Small intestine (tissue), 16 donors: ENCODE measurements at places on chromosomes 16 and 17.

- H3K27me3 ChIP-seq = no peaks in the 10 kb centered on the region
- no peak overlapping the region for H3K4me3 ChIP-seq
- no peak overlapping the region for H3K27ac ChIP-seq
These were observed 164.7 kb downstream of the CNTNAP4 start for GRCh38 chr16:76441876-76442275.

- H3K4me3 ChIP-seq = no peak overlapping the region
- H3K27me3 ChIP-seq = no peaks in the 10 kb centered on the region
- no peak overlapping the region for H3K27ac ChIP-seq
These were observed 137.8 kb downstream of the ENGASE start for GRCh38 chr17:79212149-79213087.

DNA sequence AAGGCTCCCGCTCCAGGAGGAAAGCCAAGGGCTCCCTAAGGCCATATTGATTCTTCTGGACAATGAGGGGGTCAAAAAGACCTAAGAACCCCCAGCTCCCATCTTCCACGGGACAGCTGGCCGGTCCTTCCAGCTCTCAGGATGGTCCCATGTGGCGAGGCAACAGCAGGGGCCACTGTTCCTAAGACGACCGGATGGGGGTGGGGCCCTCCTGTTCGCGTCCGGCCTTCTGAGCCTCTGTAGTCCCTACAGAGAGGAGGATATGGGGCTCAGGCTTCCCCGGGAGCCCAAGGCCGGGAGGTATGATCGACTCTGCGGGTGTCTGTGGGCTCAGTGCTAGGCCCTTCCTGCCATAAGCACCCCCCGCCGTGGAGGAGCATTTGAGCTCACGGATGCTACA, 6.0 kb upstream of the DCXR start:
- no peak overlapping the region for H3K4me3 ChIP-seq
- no peaks in the 10 kb centered on the region for H3K4me1 ChIP-seq
- DNase-seq = no peak

DNA sequence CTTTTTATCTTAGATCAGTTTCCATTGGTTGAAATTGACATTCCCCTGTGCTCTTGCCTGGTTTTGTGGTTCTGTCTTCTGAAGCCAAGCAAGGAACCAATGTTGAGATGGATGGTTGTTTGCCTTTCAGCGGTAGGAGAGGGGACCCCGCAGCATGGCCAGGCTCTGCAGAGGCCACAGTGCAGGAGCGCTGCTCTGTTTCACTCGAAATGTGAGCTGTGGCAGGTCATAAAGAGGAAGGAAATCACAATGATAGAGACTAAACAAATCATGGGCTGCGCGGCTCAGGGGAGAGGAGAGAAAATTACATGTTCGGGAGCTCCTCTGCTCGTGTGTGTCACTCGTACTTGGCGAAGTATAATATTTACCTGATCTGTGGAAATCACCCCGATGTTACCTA, 148.2 kb downstream of the SNX29 start:
- no peak overlapping the region for H3K4me3 ChIP-seq
- no peaks in the 10 kb centered on the region for H3K4me1 ChIP-seq
- no peak overlapping the region for H3K27ac ChIP-seq
- H3K27me3 ChIP-seq = no peaks in the 10 kb centered on the region
- DNase-seq = no peak

DNA sequence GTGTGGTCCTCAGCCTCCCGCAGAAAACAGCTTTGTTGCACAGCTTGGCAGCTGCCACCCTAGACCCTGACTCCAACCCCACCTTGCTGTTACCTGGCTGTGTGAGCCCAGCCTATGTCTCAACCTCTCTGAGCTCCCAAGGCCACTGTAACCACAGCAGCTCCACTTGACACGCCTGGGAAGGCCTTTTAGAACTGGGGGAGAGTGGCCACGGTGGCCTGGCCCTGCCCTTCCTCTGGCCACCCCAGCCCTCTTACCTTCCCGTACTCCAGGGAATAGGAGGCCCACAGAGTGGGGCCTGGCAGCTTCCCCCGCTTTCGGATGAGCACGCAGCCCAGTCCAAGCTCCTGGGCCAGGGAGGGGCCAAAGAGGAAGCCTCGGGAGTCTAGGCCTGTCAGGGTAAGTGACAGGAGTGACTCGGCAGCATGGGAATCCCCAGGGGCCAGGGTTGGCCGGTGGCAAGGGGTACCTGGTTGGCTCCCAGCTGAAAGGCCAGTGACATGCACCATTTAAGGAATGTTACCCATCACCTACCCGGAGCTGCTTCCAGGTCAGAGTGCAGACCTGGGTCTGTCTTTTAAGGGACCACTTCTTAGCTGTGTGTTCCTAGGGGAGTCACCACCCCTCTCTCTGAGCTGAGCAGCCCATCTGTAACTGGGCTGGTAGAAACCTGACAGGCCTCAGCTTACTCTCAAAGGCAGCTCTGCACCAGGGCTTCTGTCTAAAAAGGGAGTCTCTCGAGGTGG, 1.4 kb downstream of the APRT start:
- H3K4me3 ChIP-seq = peak overlapping the region; percentile 72
- H3K27ac ChIP-seq = peak overlapping the region; percentile 76
- DNase-seq = no peak

DNA sequence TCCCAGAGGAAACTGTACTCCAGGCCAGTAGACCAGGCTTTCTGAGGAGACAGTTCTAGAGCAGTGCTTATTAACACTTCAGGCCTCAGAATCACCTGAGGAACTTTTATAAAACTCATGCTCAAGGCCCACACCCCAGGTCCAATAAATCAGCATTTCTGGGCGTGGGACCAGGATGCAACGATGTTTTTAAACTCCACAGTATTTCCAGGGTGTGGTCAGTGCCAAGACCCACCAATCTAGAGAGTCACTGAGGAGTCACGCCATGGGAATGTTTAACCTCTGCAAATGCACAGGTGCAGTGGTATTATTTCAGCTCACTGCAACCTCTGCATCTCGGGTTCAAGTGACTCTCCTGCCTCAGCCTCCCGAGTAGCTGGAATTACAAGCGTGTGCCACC, 3.9 kb upstream of the TRPV1 start:
- H3K4me3 ChIP-seq = no peak overlapping the region
- H3K27me3 ChIP-seq = no peaks in the 10 kb centered on the region
- DNase-seq = no peak
- H3K4me1 ChIP-seq = no peaks in the 10 kb centered on the region

DNA sequence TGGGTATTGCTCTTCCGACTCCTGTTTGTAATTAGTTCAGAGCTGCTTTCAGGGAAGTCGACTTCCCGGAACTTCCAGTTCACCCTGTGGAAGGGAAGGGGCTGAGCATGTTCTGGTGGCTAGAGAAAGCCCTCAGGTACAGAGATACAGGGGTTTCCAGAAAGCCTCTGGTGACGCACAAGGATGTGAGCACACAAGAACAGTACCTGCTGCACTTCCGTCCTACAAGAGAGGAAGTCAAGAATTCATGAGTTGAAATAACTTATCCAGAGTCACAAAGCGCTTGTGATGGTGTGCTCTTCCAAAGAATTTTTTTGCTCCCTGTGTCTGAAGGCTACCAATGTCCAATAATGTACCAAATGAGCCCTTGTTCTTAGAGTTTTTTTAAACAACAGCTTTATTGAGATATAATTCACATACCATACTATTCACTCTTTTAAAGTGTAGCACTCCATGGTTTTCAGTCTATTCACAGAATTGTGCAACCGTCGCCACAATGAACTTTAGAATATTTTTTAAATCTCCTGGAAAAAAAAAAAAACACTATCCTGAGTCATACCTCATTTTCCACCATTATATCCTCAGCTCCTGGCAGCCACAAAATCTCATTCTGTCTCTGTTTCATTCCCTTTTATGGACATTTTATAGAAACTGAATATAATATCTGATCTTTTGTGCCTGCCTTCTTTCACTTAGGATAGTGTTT, 327.6 kb downstream of the CDH13 start:
- no peak for DNase-seq
- H3K4me1 ChIP-seq = no peaks in the 10 kb centered on the region
- no peaks in the 10 kb centered on the region for H3K36me3 ChIP-seq
- H3K27me3 ChIP-seq = no peaks in the 10 kb centered on the region
- no peak overlapping the region for H3K4me3 ChIP-seq

DNA sequence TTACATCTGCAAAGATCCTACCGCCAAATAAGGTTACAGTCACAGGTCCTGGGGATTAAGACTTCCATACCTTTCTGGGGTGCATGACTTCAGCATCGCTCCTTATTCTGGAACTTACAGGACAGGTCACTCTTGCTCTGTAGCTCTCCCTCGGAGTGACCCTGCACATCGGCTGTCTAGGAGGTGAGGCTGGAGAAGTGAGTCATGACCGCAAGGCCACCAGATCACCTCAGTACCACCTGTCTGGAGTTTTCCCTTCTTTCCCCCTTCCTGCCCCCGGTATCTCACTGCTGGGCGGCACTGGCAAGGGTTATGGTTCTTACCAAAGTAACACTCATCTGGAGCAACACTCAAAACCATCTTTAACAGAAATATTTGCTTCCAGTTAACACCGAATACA, 374.8 kb downstream of the SLC39A11 start:
- H3K27ac ChIP-seq = no peak overlapping the region
- no peak for DNase-seq
- no peaks in the 10 kb centered on the region for H3K27me3 ChIP-seq
- no peak overlapping the region for H3K4me3 ChIP-seq
- H3K36me3 ChIP-seq = peaks cover 4% of the 10 kb centered on the region

- H3K27me3 ChIP-seq = no peaks in the 10 kb centered on the region
- no peak for DNase-seq
- no peak overlapping the region for H3K4me3 ChIP-seq
These were observed 28.0 kb downstream of the NQO1 start for GRCh38 chr16:69698404-69698803.

DNA sequence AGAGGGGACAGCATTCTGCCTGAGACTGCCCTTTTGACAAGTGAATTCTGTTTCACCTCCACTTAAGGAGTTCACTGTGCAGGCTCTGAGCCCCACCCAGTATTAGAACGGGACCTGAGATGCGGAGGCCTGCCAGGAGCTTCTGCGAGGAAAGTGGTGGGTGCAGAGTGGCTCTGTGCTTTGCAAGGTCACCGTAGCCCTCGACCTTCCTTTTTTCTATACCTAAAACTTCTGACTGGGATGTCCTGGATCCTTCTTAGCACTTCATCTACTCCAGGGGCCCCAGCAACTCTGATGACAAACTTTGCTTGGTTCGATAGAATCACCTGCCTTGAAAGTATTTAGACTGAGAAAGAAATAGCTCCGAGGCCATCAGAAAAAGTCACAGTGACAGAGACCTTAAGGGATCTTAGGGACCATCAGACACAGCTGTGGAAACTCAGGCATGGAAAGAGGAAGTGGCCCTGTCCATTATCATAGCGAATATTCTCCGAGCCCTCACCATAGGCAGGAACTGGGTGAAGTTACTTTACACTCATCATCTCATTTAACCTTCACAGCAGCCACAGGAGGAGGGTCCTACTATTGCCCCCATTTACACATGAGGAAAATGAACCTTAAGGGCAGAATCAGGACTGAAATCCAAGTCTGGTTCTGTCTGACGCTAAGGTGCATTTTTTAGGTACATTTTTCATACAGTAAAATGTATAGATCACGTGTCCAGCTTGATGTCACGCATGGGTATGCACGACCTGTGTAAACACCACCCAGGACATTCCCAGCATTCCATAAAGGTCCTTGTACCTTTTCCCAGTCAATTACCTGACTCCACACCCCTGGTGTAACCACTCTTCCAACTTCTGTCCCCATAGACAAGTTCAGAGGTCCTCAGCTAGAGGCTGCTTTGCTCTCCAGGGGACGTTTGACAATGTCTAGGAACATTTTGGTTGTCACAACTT, 676 bp upstream of the KRT13 start:
- no peak overlapping the region for H3K4me3 ChIP-seq
- H3K27me3 ChIP-seq = no peaks in the 10 kb centered on the region
- H3K27ac ChIP-seq = no peak overlapping the region
- H3K4me1 ChIP-seq = no peaks in the 10 kb centered on the region
- no peaks in the 10 kb centered on the region for H3K36me3 ChIP-seq
- DNase-seq = no peak

GRCh38 chr16:89422527-89422904, 67.8 kb downstream of the ANKRD11 start:
- H3K4me1 ChIP-seq = peaks cover 18% of the 10 kb centered on the region
- no peak overlapping the region for H3K4me3 ChIP-seq
- no peaks in the 10 kb centered on the region for H3K27me3 ChIP-seq
- no peak for DNase-seq
- H3K36me3 ChIP-seq = no peaks in the 10 kb centered on the region

DNA sequence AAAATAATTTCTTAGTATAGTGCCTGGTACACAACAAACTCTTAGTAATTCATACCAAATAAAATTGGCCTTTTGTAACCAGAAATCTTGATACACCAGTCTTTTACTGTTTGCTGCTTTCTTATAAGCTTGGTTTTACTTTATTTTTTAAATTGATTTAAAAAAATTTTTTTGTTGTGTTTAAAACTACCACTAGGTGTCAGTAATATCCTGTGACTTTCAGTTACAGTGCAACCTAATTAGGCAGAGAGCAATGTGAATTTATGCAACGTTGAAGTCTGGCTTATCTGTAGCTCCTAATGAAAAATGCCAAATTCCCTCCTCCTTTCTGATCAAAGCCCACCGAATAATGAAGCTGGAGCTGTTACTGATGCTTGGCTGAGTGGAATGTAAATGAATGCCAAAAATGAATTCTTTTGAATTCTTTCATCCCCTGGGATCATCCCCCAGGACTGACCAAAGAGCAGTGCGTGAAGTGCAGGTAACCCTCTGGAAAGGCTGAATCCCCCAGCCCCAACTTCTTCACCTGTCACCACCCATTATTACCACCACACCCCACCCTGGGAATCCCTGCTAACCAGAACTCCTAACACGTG, 3.8 kb downstream of the ERCC4 start:
- H3K36me3 ChIP-seq = no peaks in the 10 kb centered on the region
- H3K27me3 ChIP-seq = no peaks in the 10 kb centered on the region
- peak; percentile 55 for DNase-seq
- H3K4me1 ChIP-seq = peaks cover 7% of the 10 kb centered on the region

DNA sequence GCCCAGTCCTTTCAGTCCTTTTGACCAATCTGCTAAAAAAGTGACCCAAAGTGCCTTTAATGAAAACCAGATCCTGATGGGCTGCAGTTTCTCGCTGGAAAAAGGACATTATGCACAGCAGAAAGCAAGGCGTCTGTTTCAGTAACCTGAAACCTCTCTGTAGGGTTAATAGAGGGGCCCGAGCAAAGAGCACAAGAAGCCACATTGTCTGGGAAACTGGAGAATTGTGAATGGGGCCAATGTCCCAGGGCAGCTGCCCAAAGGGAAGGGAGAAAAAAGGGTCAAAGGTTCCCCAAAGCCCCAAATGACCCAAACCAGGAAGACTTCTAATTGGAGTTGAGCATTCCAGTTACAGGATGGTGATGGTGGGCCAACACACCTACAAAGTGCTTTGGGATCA, 3.0 kb downstream of the OTOA start:
- H3K27me3 ChIP-seq = peaks cover 3% of the 10 kb centered on the region
- DNase-seq = no peak
- H3K27ac ChIP-seq = no peak overlapping the region
- H3K4me1 ChIP-seq = no peaks in the 10 kb centered on the region
